Activated CD4-positive, alpha-beta T cell treated with anti-CD3 and anti-CD28 coated beads, Interleukin-2, amount 50 U/mL, for 1 hour (primary cell): ENCODE measurements at places on chromosomes 6 and 20.

GRCh38 chr6:36613200-36613995 is 19.2 kb downstream of the SRSF3 start:
- no peak for DNase-seq

DNA sequence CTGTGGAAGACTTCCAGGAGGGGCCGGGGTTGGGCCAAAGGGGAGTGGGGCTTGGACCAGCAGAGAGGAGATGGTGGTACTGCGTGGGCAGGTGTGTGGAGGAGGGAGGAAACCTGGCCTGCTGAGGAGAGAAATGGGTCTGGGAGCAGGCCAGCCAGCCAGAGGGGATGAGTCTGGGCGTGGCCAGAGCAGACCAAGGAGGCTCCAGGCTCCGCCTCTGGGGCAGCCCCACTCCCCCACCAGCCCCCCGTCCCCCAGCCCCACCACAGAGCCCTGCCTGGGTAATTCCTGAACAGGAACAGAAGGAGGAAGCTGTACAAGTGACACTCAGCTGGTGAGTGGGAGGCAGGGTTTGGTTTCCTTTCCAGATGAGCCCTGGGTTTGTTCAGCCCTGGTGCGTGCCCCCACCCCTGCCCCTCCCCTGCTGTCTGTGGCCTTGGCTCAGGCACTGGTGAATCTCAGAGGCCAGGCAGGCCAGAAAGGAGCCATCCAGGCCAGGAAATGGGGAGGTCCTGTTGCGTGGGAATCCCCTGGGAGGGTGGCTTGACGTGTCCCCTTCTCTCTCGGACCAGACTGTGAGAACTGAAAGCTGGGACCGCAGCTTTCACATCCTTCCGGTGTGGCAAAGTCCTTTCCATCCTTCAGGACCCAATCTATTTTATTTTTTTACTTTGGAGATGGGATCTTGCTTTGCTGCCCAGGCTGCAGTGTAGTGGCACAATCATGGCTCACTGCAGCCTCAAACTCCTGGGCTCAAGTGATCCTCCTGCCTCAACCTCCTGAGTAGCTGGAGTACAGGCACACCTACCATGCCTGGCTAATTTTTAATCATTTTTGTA is 9.4 kb upstream of the SRC start:
- DNase-seq = no peak

DNA sequence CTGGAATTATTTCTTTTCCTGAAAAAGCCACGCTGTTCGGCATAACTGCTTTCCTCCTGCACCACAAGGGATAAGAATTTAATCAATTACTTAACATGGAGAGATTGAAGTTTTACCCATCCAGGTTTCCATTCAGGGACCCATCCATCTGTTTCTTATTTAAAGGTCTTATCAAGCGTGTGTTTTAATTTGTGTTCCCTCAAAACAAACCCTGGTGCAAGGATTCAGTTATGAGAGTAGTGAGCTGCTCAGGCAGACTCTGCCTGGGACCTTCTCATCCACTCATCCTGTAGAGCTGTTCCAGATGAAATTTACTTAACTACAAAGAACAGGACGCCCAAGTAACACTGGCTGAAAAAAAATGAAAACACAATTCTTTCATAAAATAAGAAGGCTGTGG is 97.8 kb downstream of the BANF2 start:
- DNase-seq = no peak

GRCh38 chr6:24646771-24647170 is 780 bp upstream of the KIAA0319 start:
- DNase-seq = no peak

- no peak for DNase-seq
These were observed 16.5 kb downstream of the ACTR5 start for GRCh38 chr20:38764567-38765318.

GRCh38 chr20:23087587-23088251 is 1.6 kb upstream of the CD93 start:
- DNase-seq = no peak

DNA sequence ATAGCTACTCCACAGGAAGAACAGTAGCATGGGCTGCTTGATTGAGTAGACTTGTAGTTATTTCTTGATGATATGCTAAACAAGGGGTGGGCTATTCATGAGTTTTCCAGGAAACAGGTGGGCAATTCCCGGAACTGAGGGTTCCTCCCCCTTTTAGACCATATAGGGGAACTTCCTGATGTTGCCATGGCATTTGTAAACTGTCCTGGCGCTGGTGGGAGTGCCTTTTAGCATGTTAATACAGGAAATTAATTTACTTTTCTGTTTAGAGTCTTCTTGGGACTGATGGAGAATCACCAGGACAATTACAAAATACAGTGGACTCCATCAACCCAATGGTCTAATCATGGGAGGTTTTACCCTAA is 22.7 kb downstream of the CYP24A1 start:
- DNase-seq = no peak

DNA sequence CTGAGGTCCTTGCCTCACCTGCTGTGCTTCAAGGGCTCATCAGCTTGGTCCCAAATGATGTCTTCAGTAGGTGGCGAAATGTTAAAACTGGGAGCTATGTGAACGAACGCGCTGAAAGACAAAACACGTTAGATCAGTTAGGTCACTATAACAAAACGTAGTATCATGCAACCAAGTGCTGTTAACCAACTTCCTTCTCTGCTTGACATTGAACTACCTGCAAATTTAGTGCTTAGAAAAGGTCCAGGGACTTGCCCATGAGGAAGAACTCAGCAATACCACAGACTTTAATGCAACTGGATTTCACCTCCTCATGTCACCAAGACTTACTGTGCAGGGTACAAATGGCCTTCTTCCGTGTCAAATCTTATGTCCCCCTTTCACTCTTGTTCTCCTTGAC is 24.8 kb downstream of the BACH2 start:
- DNase-seq = no peak

GRCh38 chr20:38108438-38108985 is 56.6 kb downstream of the TGM2 start:
- DNase-seq = no peak

- no peak for DNase-seq
These were observed 17.8 kb downstream of the ACTR5 start for GRCh38 chr20:38766071-38766470.

DNA sequence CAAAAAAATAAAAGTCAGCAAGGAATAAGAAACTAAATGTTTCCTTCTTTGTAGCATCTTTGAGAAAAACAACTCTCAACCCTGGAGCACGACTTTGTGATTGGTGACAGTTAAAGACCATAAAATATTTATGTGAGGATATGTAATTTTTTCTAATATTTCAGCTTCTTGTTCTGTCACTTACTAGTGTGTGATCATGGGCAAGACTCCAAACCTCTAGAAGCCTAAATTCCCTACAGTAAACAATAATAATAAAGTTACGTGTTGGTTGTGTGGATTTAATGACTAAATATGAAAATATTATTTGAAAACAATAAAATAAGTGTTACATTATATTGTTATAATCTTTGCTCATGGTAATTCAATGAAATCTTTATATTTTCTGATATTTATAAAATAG is 735.6 kb upstream of the MARCKS start:
- no peak for DNase-seq

DNA sequence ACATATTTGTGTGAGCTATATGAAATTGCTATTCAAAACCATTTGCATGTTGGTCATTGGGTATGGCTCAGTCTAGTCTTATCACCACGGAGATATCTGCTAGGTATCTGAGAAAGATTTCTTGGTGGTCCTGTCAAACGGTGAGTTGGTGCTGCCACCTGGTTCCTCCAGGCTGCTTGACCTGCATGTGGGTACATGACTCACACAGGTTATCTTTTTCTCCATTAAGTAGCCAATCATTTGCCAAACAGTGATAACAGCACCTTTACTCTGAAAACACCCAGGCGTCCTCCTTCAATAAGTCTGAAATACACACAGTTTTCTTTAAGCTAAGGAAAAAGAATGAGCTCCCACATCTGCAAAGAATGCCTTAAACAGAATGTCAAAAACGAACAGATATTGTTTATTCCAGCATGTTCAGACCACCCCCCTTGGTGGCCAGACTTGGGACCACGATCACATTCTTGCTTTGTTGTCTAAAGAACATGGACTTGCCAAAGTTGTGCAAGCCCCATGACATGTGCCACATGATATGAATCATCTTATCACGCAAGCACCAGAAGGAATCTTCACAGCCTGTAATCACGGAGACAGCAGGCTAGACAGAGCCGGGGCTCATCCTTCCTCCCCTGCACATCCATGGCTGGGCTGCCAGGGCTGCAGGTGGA is 200.7 kb upstream of the THBS2 start:
- DNase-seq = no peak

DNA sequence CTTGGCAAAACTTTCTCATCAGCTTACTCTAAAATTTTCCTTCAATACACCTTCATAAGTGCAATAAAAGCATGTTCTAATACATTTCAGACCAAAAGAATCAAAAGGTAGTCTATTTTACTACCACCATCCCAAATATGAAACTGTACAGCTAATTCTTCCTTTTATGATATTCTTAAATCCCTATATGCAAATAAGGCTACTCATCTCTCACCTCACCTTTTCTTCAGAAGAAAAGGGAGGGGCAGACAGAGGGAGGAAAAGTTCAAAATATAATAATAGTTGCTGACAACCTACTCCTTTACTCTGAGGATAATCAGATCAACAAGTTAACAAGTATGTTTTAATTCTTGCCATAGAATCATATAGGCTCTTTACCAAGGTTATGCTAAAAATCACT is 7.4 kb downstream of the C6orf120 start:
- DNase-seq = no peak

DNA sequence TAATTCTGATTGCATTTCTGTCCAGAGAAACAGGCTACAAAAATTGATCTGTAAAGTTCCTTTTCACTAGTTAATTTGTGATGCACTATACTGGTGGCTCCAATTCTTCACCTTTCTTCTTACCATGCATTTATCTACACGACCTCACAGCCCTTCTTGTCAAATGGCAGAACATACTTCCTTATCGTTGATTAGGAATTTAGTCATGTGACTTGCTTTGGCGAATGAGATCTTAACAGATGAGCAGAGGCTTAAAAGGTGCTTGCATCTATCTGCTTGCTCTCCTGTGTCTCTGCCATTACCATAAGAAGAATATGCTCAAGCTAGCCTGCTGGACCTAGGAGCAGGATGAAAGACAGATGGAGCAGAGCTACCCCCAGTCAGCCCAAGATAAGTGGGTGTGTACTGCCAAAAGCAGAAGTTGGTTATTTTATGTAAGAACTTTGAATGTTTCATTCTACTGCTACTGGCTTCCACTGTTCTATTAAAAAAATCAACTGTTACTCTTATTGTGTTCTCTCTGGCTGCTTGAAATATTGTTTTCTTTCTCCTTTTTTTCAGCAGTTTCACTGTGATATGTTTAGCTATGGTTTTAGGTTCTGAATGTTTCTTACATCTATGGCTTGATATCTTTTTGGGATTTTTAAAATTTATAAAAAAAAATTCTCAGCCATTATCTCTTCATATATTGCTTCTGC is 40.2 kb upstream of the RBM24 start:
- no peak for DNase-seq

DNA sequence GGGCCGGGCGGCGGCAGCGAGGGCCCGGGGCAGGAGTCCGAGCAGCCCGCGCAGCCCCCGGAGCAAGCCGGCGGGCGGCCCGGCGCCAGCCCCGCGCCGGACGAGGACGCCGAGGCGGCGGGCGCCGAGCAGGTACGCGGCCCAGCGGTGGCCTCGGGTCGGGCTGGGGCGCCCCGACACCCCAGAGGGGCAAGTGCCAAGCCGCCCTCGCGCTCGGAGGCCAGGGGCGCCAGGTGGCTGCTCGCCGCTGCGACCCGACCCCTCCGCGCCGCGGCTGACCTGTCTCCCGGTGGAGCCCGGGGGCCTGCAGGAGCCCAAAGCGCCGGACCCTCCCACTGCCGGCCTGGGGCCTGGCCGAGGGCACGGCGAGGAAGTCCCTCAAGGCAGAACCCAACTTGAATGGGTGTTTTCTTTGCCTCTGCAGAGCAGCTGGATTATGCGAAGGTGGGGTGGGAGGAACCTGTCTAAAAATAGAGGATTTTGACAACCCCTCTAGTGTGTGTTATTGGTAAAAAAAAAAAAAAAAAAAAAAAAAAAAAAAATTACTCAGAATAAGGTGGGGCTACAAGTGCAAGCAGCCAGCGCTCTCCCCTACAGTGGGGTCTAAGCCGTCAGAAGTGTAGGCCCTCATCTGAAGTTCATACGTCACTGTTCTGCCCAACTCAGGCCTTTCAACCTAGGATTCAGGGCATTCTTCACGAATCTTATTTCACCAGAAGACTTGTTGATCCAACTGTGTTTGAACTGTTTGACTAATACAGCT is 609 bp downstream of the OGFRL1 start:
- DNase-seq = no peak

DNA sequence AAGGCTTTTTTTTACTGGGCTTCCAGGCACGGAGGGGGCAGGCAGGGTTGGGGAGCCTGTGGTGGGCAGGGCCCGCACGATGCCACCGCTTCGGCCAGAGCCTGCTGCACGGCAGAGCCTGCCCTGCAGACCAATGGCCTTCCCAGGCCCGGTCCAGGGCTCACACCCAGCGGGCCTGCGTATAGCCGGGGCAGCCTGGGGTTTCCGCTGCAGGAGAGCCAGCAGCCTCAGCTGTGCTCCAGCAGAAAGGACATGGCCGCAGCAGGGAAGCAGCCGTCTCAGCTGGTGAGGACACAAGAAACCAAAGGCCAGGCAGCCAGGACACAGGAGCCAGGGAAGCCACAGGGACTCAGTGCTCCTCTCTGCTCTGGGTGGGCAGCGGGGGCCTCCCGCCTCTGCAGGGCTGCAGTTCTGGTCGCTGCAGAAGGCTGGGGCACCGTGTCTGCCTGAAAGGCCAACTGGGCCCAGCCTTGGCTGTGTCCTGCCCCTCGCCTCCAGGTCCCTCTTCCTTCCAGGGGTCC is 90.6 kb downstream of the TTLL2 start:
- DNase-seq = no peak

- no peak for DNase-seq
These were observed 15.0 kb upstream of the TBC1D22B start for GRCh38 chr6:37242429-37243052.

GRCh38 chr20:23126281-23127061 is 40.3 kb upstream of the CD93 start:
- no peak for DNase-seq

- no peak for DNase-seq
These were observed 1.8 kb downstream of the RPL10A start for GRCh38 chr6:35469751-35470662.

GRCh38 chr6:63882208-63882607 is 246.6 kb downstream of the PHF3 start:
- no peak for DNase-seq

DNA sequence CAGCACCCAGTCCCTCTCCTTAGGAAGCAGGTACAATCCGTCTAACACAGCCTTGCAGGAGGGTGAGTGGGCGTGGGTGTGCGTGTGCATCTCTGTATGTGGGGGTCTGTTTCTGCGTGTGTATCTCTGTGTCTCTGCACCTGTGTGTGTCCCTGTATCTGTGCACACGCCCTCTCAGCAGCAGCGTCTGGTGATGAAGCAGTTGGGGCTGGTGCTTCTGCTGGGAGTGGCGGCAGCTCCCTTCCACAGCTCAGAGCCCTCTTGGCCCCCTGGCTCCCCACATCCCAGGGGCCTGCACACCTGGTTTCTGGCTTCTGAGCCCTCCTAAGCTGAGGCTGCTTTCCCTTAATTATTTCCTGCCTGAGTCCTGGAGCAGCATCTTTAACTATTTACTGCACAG is 49.5 kb upstream of the CCDC167 start:
- DNase-seq = no peak

GRCh38 chr6:7204726-7205125 is 97.0 kb downstream of the RREB1 start:
- no peak for DNase-seq

GRCh38 chr20:32527447-32528055 is 57.6 kb downstream of the NOL4L start:
- no peak for DNase-seq
